AG04450 (cell line): ENCODE measurements at places on chromosomes 13 and 19.

- DNase-seq = no peak
Measured at GRCh38 chr19:3250675-3251074, 26.2 kb downstream of the CELF5 start.

- no peak for DNase-seq
Measured at GRCh38 chr13:38398711-38399493, 49.3 kb downstream of the UFM1 start.

- DNase-seq = peak; percentile 21
Measured at GRCh38 chr19:19214892-19215291, 3.1 kb downstream of the NCAN start.

DNA sequence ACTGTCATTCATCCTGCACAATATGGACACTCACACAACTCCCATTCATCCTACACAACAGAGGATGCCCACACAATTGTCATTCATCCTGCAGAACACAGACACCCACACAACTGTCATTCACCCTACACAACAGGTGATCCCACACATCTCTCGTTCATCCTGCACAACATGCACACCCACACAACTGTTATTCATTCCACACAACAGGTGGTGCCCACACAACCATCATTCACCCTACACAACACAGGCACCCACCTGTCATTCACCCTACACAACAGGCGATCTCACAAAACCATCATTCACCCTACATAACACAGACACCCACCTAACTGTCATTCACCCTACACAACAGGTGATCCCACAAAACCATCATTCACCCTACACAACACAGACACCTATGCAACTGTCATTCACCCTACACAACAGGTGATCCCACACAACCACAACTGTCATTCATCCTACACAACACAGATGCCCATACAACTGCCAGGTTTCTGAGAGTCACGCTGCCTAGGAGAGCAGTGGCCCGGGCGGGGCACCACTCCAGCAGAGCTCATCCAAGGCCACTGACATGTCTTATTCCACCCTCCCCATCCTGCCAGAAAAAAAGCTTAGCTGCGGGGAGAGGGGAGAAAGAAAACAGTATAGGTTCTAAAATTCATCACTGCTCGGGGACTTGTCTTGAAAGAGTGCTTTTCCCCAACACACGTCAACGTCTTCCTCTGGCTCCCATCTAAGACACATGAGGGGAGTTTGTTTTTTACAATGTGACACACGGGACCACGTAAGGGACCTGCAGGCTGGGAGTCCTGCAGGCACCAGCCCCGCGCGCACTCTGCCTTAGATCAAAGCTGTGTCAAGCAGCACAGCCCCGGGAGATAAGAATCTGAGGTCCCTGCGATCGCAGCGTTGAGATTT lies 44.0 kb downstream of the KLF2 start:
- no peak for DNase-seq

DNA sequence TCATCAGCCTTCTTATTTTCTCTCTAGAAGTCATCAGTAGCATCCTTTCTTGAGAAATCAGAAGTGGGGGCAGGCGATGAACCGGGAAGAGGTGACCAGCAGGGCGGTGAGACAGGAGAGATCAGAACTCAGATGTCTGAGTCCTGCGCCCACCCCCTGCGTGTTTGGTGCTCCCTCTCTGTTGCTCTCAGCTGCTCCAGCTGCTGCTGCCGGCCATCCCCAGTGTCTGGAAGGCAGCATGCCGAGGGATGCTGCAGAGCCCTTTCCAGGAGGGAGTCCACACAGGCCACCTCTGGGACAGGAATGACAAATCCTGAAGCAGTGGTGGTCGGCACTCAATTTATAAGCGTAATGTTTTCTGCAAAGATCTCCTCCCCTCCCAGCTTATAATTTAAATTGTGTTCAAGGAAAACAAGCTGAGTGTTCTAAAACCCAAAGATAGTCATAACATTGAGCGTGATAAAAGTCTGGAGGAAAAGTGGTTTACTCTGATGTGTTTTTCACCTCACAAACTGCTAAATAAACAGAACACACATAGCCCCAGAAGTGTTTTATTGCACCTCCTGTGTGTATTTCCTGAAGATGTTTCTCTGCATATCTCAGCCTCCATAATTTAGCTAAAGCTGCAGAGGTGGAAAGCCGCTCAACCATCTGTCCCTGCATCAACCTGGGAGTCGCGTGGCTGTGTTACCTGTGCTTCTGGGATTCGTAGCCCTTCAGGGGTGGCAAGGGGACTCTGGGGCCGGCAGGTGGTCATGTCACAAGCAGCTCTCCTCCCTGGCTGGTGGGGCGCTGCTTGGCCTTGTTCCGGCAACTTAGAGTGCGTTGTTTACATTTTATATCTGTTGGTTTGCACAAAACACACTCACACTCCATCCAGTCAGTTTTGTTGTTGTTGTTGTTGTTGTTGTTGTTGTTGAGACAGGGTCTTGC lies 191.2 kb downstream of the USP12 start:
- no peak for DNase-seq

GRCh38 chr19:2888731-2889224 lies 11.9 kb upstream of the ZNF57 start:
- DNase-seq = no peak

DNA sequence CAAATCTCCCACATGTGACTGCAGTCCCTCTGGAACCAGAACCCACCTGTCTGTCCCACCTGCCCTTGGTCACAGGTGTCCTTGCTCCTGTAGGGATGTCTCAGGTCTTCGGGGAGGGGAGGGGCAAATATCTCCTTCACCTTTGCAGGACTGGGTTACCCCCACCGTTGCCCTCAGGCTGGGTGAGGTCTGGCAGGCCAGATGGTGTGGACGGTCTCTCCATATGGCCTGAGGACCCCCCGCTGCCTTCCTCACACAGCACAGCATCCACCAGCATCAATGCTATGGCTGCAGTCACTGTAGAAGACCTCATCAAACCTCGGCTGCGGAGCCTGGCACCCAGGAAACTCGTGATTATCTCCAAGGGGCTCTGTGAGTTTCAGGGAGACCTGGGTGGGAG lies 10.0 kb downstream of the SLC5A5 start:
- DNase-seq = no peak

DNA sequence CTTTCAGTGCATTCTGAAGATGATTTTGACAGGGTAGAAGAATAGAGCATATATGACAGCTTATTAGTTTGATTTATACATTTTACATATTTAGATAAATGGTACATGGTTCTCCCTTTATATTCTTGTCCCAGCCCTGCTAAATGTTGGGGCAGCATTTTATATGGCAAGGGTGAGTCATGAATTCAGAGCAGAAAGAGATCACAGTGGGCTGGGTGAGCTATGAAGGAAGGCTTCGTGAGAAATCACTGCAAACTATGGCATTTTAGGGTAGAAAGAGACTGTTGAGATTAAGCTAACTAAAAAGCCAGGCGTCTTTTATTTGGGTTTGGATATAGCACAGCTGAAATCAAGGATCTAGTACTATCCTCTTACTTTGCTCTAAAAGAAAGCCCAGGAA lies 23.9 kb upstream of the METTL21C start:
- DNase-seq = no peak

- no peak for DNase-seq
Measured at GRCh38 chr13:44578067-44578400, 1.9 kb upstream of the TSC22D1 start.

DNA sequence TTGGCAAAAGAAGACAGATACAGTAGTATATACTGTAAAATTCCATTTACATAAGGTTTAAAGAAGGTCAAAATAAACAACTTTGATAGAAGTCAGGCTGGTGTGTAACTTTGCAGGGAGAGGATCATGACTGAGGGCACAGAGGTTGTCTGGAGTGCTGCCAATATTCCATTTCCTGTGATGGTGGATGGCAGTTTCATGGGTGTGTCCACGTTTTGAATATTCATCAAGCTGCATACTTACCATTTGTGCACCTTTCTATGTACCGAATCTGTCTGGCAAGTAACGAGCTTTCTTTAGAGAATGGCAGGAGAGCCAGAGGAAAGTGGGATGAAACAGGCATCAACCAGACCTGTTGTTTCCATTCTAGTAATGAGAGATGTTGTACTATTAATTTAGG lies 420.5 kb upstream of the HTR2A start:
- DNase-seq = no peak

- no peak for DNase-seq
Measured at GRCh38 chr13:81872581-81872980, 1531.7 kb upstream of the SPRY2 start.

GRCh38 chr13:61410669-61411297 lies 4.9 kb downstream of the PCDH20 start:
- no peak for DNase-seq

DNA sequence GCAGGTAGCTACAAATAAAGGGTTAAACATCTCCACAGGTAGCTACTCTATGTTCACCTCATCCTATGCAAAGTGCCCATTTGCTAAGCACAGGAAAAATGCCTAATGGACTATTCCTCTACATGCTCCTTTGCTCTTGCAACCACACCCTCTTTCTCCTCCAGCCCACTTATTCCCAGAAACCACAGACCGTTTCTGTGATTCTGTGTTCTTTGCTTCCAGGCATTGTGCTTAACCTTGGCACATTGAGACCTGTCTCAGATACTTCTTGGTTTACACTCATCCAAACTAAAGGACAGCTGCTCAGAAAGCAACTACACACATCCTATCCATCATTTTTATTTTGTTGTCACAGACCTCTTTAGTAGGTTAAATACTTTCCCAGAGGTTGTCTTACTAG lies 785.0 kb upstream of the MIR17HG start:
- DNase-seq = no peak

GRCh38 chr13:48403913-48404312 lies 9.0 kb downstream of the LPAR6 start:
- DNase-seq = no peak

GRCh38 chr19:1582201-1582600 lies 10.5 kb downstream of the MBD3 start:
- DNase-seq = no peak

DNA sequence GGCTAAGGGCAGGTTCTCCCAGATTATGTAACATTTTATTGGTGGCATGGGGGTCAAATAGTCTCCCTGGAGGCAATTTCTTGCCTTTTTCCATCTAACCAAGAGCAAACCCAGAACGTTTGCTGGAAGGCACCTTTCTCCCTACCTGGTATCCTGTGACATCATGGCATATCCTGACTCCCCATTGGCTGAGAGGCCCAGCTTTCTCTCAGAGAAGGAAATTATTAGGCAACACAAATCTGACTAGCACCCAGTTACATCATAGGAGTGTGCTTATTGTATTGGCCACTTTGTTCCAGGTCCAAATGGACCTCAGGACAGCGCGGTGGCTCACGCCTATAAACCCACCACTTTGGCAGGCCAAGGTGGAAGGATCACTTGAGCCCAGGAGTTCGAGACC lies 13.0 kb downstream of the NTN5 start:
- no peak for DNase-seq

GRCh38 chr13:48178126-48178525 lies 54.9 kb upstream of the ITM2B start:
- DNase-seq = no peak

DNA sequence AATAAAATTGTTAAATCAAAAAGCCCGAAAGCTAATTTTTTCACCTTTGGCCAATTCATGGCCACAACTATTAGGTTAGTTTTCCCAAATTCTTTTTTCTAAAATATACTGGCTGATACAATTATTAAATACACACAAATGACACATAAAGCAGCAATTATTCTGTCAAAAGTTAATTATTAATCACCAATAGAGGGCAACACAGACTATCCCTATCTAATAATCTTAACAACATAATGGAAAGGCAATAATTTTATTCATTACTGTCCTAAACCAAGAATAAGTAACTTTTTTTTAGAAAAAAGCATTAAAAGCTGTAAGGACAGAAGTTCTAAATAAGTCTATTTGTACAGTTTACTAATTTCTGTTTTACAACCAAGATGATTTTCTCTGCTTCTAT lies 51.7 kb downstream of the KATNAL1 start:
- DNase-seq = no peak

DNA sequence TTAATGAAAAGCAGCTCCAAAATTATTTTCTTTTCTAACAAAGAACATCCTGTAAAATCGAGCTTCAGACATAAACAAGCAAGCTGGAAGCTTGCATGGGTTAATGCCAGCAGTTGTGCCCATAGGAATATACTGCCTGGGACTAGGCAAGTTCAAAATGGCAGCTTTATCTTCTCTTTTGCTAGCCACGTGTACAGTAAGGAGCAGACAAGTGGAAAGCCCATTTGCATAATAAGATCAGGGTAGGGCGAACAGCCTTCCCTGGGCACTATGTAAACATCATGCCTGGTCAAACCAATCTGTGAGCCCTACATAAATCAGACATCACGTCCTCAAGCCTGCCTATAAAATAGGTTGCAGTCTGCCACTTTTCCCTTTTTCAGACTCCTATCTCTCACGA lies 489.7 kb downstream of the RFC3 start:
- DNase-seq = no peak

DNA sequence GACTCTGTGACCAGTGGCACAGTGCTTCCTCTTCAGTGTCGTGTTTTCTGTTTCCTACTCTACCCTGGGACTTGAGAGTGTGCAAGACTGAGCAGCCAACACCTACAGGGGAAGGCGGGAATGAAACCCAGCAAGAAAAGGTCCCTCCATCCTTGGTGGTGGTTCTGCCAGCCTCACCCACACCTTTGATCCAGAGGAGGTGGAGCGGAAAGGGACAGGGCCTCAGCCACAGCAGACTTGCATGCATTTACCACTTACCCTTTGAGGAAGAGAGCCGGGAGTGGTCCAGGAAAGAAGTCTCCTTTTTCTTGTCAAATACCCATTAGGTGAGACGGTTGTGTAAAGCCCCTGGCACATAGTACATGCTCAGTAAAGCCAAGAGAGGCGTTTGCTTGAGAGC lies 164.8 kb upstream of the ZNF536 start:
- no peak for DNase-seq

DNA sequence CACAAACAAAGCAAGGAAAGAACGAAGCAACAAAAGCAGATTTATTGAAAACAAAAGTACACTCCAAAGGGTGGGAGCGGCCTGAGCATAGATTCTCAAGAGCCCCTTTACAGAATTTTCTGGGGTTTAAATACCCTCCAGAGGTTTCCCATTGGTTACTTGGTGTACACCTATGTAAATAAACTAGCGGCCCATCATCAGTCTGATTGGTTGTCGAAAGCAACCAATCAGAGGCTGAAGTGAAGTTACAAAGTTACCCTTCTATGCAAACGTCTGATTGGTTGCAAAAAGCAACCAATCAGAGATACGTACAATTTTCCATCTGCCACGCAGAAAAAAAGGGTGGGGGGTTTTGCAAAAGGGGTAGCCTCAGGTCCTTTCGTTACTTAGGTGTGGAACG lies 96.3 kb upstream of the UBAC2 start:
- no peak for DNase-seq

DNA sequence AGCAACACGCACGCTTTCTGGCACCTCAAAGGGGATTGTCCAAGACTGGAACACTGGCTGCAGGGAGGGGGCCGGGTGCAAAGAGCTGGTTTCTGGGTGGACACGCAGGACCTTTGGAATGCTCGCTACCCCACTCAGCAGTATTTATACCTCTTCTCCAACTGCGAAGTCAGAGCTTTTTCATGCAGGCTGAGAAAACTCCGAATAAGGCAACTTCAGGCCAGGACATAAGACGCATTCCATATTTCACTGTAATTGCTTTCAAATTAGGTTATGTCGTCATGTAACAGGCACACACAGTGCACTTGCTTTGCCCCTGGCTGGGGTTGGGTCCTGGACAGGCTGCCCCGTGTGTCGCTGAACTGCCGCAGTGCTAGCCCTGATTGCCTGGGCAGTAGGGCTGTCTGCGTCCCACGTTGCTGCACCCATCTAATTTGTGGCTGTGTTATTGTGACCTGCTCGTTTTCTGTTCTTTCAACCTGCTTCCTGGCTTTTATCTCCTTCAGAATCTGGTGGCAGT lies 44.5 kb downstream of the ACTN4 start:
- peak; percentile 55 for DNase-seq
